Non-pigmented ciliary epithelial cell (primary cell): ENCODE measurements at places on chromosomes 7 and 10.
A peak's percentile ranks its signal among the peaks of the same experiment; 100 is the strongest.

GRCh38 chr7:88775838-88776237 lies 16.3 kb downstream of the ZNF804B start:
- no peak for DNase-seq

DNA sequence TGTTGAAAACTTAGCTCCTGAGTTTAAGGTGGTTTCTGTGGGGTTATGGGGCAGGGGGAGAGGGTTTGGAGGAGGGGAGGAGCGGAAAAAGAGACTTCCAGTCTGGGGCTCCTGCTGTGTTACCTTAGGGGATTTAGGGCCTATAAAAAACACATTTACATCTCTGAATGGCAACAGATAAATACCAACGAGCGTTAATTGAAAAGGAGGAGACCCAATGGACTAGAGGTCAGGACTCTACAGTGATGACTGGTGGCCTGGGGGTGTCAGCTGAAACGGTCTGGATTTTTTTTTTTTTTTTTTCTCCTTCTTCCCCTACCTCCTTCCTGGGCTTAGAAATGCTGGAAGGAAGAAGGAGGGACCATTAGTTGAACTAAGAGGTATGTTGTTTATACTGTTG lies 47.4 kb downstream of the AUTS2 start:
- no peak for DNase-seq

GRCh38 chr7:81682873-81683272 lies 87.0 kb downstream of the HGF start:
- no peak for DNase-seq

DNA sequence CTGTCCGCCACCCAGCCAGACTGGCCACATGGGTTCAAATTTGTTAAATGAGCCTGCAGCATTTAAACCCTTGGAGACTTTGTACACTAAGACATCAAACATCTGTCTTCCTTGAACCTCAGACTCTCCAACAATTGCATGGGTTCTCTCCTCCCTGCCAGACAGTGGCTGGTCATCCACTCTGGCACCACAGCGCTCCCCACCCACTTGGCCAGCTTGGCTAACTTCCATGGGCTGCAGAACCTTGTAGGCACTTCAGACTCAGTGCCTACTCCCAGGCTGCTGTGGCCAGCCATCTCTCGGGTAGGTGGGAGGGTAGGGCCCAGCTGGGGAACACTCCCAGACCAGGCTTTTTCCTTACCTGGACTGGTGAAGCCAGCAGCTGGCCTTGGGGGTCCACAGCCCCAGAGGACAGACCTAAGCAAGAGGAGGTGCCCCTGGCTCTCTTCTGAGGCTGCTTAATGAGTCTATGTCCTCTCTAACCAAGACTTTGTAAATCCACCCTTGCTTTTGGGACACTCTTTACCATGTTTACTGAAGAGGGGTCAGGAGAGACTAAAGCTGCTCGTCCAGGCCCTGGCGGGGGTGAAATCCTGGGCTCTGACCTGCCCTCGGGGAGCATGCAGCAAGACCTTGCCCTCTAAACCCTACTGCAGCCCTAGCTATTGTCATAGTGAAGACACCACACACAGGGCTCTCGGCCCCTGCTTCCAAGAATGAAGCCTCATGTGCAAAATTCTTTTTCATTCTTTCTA lies 82.7 kb downstream of the ARHGAP22 start:
- DNase-seq: no peak

GRCh38 chr7:36238138-36238537 lies 85.1 kb downstream of the EEPD1 start:
- no peak for DNase-seq

GRCh38 chr10:131035779-131036178 lies 275.7 kb downstream of the TCERG1L start:
- no peak for DNase-seq

- no peak for DNase-seq
Measured at GRCh38 chr10:89535171-89536012, at the start of gene SLC16A12. Gene SLC16A12, minus strand, starts transcription at chr10:89535594. Its CDS starts 73,016 bp downstream, at chr10:89462578.

DNA sequence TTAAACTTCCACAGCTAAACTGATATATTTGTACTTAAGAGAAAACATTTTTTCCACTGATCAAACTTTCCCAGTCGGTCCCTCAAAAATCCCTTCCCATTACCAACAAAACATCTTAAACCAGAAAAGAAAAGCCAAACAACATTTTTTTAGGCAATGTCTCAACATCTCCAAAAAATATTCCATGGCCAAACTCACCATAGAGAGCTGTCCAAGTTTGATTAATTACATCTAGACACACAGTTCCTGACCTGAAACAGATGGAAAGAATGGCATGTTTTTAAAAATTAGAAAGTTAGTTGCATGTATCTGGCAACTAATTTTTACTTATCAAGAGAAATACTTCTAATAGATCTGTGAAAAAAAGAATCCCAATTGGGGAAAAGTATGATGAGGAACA lies 95.4 kb downstream of the UBE2H start:
- no peak for DNase-seq

DNA sequence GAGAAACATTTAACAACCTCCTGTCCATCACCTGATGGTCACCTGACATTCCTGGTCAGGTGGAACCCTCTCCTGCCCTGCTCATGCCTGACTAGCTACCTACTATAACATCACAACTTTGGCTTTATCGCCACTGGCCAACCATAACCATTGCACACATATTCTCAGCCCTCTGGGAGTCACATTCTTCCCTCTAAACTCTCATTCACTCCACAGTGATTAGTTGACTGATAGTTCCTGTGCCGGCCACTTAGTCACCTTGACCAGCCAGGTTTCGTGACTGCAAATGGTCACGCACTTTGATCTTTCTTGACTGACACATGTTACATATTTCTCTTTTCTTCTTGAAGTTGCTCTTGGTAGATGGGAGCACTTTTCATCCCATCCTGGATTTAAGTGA lies 50.1 kb downstream of the GNAI1 start:
- DNase-seq: no peak

DNA sequence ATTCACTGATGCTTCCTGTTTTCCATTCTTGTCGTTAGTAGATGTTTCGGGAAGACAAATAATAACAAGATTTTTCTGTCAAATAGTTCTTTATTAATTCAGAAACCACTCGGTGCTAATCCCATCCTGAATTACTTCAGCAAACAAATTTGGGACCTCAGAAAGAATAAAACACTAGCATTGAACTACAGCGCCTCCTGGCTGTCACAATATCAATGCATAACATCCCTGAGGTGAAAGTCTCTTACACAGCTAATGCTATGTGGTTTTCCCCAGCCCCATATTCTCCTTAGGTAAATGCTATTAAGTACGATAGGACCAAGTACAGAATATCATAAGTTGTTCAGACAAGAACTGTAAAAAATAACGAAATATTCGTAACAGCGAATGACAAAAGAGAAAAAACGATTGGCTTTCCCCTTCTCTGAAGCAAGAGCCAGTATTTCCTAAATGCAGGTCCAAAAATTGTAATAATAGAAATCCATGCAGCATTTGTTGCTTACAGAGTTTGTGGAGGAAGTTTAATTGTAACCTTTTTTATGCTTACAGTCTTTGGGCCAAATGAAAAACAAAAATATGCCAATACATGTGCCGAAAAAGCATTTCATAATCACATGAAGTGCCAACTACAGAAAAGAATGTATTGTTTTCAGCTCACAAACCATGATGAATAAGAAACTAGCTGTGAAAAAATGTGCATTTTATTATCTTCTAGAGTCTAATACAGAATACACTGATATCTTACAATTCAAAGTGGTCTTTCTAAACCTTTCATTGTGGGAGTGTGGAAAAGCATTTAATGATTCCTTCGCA lies 47.3 kb downstream of the MYPN start:
- no peak for DNase-seq

GRCh38 chr10:48529331-48529730 lies 75.5 kb downstream of the ARHGAP22 start:
- DNase-seq: no peak

DNA sequence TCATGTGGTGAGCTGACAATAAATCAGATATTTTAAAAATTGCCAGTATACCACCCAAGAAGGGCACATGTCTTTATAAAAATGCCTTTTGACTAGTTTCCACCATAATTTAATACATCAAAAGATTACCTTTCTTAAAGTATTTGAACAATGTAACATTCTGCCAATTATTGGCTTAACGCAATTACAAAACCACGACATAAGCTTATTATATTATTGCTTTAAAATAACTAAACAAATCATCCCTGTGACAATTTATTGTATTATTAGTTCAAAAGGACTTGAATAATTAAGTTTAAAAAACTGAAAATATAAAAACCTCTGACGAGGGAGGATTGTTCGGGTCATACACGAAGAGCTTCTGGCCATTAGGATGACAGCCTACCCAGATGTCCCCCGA lies 9.6 kb upstream of the PON3 start:
- no peak for DNase-seq

GRCh38 chr7:12694817-12695216 lies 7.4 kb downstream of the ARL4A start:
- DNase-seq: no peak

- DNase-seq: no peak
Measured at GRCh38 chr10:122478971-122479370, 17.6 kb downstream of the HTRA1 start.

DNA sequence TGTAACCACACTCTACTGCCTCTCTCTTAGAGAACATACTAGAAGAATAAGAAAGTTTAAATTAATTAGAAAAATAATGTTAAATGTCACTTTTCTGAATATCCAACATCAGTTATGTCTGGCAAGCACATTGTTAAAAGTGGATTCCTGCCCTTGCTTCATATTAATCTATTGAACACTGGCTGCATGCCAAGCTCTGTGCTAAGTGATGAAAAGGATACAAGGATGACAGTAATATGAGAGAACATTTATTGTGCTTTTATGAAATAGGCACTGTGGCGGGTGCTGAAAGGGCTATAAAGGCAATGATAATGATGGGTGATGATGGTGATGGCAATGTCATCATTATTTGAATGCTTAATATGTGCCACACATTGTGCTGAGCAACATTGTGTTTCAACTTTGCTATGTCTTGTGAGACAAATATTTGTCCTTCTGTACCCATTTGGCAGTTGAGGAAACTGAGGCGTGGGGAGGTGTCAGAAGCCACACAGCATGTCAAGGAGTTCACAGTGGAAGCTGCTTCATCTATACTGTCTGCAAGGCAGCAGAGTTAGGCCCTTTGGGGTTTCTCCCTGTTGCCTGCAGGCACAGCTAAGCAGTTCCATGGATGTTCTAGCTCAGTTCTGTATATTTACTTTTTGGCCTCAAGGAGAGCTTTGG lies 64.2 kb upstream of the RAPGEF5 start:
- DNase-seq: no peak

GRCh38 chr10:46523119-46523961 lies 33.1 kb downstream of the GPRIN2 start:
- no peak for DNase-seq

DNA sequence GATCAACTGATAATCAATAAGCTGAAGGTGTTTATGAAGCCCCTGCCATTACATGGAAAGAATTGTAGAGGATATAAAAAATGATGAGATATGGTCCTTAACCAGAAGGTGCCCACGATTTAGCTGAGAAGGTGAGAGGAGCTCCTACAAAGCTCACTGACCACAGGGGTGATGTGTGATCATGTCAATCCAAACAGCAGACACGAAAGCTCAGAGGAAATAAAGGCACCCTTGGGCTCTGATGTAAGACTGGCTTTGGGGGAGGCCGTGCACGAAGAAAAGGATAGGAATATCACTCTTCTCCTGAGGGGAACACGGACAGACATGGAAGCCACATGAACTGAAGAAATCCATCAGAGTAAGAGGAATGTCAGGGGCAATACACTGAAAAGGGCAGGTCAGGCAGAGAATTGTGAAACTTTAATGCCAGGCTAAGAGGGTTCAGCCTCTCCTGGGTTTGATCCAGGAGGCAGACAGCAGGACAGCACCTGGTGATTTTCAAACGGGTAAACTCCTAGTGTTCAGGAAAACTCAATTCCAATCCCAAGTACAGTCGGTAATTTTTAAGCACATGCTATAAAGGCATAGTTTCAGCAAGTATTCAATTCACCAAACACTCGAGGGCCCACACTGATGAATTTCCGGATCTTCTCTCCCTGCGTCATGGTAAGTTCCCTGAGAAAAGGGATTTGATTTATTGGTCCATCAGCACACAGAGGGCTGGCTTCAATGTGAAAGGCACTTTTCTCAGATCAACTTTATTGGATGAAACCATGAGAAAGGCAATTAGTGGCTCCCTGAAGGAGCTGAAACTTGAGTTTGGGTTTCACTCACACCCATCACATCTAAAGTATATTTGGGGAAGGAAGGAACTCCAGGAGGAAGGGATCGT lies 163.8 kb downstream of the PRPF18 start:
- no peak for DNase-seq

- DNase-seq: no peak
Measured at GRCh38 chr10:21300551-21300950, 224.9 kb downstream of the SKIDA1 start.

GRCh38 chr7:123126691-123127090 lies 73.1 kb downstream of the SLC13A1 start:
- DNase-seq: no peak

- peak; percentile 55 for DNase-seq
Measured at GRCh38 chr10:122565766-122566206, 5.2 kb downstream of the DMBT1 start.

DNA sequence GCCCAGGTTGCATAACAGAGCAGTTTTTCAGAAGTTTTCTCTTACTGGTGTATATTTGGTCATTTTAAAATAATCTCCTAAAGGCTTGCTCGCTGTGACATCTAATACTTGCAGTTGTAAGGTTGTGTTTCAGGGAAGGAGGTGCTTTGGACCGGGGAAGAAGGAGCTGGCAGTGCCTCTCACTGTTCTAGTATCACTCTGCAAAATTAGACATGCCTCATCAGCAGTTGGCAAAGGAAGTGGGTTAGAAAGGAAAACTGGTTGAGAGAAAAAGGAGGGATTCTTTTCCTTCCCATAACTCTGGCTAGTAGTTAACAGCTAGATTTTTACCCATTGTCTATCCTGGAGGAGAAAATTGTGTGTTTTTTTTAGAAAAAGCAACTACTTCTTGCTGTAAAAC lies 34.8 kb downstream of the CUL1 start:
- no peak for DNase-seq

DNA sequence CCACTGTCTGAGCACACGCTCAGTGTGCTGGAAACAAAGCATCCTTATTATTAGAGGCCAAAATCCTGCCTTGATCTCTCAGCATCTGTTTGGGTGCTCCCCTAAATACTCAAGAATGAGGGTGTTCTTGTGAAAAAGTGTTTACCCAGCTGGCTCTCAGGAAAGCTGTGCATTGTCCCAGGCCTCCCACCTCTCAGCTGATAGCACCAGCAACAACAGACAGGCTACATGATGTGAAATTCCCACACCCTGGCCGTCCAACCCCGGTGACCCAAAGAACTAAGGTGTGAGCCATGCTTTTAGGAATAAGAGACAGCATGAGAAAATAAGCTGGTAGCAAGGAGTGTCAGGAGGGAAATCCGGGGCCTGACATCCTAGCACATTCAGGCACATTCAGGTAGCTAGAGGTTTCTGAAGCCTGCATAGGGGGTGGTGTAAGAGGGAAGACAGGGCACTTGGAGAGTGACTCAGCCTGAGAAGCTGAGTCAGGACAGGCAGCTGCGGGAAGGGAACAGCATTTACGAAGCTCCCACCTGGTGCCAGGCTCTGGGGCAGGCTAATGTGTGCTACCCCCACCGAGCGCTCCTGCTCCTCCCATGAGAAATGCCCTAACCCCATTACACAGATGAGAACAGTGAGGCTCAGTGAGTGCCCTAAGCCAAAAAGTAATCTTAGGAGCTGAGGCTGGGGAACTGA lies 205.6 kb downstream of the GRID1 start:
- no peak for DNase-seq
